ENCODE measurements at places on chromosomes 1 and 21.

GRCh38 chr1:18279351-18280074, 171.9 kb downstream of the IGSF21 start:
- no peak for DNase-seq

- no peak for DNase-seq
These were observed 104.5 kb downstream of the URB2 start for GRCh38 chr1:229730573-229730972.

DNA sequence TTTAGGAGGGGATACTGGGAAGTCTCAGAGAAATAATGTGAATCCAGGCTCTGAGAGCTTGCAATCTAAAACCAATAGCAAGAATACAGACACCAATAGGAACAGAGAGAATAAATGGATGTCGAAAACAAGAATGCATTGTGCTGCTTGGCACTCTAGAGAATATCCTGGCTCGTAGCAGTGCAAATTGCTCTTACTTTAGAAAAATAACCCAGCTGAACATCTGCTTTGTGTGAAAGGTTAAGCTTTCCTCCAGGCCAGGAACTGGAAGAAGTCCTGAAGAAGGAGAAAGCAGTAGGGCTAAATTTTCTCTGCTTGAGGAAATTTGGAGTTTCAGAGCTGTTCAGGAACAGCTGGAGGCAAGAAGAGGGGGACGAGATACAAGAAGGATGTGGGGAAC, 382.3 kb downstream of the HHIPL2 start:
- no peak for DNase-seq

GRCh38 chr21:31599013-31599412, 60.5 kb upstream of the SOD1 start:
- no peak for DNase-seq

- DNase-seq = no peak
These were observed 616.8 kb downstream of the LTN1 start for GRCh38 chr21:28375708-28376385.

GRCh38 chr1:222600281-222600680, 10.5 kb upstream of the TAF1A start:
- no peak for DNase-seq

GRCh38 chr1:54272772-54273091, 72.8 kb downstream of the MRPL37 start:
- DNase-seq = no peak

- no peak for DNase-seq
These were observed 95.0 kb downstream of the VWA5B1 start for GRCh38 chr1:20385630-20386029.

- DNase-seq = no peak
These were observed 141.9 kb upstream of the PTBP2 start for GRCh38 chr1:96579636-96580035.

DNA sequence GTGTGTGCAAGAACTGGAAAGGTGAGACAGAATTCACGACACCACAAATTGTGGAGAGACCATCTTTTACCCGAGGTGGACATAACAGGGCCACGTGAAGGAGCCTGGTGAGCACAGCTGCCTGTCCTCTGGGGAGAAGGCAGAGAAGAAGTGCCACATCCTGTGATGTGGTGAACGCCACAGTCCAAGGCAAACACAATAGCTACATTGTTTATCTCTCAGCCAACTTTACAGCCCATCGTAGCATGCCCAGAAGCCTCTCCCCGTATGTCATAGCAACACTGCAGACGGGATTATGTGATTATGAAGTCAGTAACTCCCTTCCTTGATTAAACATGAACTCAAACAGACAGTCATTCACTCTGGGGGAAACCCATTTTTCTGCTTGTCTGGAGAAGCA, 612.2 kb downstream of the SMYD3 start:
- no peak for DNase-seq

- DNase-seq = no peak
These were observed 28.9 kb upstream of the EVA1B start for GRCh38 chr1:36352125-36352909.

- DNase-seq = no peak
These were observed 4.3 kb upstream of the OR2C3 start for GRCh38 chr1:247540581-247540980.

DNA sequence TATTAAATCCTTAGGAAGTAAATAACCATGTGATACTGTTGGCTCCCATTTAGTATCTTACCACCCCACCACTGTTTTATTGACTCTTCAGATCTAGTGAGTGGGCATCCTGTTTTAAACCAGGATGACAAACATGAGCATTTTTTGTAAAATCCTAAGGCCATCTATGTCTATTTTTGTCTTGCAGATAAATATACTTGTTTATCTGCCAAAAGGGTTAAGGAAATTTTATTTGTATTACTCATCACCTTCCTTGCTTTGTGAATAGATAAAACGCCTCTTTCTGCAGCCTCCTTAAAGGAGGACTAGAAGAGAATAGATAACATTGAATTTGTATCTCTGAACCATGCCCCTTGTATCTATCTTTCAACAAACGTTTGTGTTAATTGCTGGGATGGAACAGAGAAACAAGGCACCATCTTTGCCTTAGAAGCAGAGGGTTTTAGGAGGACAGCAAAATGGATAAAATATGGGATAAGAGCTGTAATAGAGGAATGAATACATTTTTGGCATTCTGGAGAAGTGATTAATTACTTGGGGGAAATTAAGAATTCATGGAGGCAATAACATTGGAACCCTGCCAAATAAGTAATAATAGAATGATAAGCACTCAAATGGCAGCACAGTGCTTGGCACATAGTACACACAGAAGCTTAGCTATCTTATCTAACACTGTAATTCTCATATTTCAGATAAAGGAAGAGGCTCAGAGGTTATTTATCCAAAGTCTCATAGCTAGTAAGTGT, 14.7 kb downstream of the YTHDF2 start:
- no peak for DNase-seq
